HAP-1 (cell line): ENCODE measurements at places on chromosomes 1 and 21.

- DNase-seq: no peak
Measured at GRCh38 chr1:170125269-170125668, 20.5 kb upstream of the NTMT2 start.

DNA sequence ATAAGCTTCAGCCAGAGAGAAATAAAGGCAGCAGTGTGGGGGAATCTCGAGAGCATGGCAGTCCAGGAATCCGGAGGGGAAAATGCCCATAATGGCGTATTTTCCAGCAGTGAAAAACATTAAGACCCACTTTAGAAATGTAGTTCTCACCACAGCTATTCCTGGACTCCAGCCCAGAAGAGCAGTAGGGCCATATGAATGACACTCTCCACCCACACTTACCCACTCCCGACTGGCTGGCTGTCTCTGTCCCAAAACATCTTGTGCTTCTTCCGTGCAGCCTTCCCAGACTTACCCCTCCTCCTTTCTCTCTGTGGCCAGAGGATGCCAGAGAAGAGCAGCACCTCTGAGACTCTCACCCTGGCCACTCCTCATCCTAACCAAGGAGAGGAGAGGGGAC is 56.4 kb downstream of the TRABD2B start:
- no peak for DNase-seq

DNA sequence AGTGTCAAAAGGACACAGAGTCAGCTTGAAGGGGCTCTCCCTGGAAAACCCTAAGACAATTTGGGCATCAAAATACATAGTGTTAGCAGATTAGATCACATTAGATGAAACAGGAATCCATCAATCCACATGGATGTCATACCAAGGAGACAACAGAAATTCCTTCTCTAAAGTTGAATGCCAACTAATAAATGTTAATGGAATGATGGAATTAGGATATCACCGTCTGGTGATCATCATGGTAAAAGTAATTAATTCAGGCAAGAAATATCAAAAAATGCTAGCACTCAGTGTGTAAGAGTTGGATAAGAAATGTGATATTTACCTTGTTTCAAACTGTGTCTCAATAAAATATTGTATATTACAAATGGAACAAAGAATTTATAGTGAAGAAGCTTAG is 10.9 kb upstream of the SLC25A24 start:
- DNase-seq: no peak

- no peak for DNase-seq
Measured at GRCh38 chr1:51444096-51444495, 75.0 kb downstream of the EPS15 start.

- DNase-seq: no peak
Measured at GRCh38 chr1:14476170-14476955, 122.1 kb upstream of the KAZN start.

DNA sequence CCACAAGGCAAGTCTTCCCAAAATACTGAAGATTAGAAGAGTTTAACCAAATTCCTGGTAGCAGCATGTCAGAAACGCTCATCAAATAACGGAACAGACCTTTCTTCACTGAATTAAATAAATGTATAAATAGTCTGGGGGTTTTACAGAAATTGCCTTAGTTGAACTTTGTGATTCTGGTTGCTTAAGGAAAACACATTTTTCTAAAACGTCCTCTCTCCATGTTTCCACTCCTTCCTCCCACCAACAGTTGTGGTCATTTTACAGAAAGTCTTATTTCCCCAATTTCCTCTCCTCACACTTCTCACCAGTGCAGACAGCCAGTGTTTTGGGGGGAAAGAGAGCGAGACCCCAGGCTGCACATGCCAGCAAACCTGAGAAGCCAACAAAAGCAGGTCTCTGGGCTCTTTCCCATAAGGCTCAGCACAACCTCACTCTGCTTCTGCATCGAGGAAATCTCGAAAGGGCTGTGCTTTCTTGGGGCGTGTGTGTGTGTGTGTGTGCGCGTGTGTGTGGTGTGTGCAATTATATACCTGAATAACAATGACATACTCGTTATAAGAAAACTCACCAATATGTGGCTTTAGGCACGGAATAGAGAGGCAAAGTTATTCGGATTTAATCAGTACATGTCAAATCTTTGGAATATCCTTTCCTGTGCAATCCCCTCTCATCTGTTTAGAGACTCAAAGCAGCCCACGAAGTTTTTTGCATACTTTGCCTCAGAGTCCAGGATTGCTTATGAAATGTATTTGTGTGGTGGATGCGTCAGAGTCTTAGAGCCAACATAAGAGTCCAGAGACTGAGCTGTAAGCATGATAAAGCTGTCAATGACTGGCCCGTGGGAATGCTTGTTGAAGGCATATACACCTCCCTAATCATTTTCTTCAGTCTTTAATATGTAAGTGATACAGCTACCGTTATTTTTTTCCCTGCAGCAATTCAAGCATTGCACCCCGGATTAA is 2.0 kb downstream of the KCNJ15 start:
- DNase-seq: no peak

- DNase-seq: no peak
Measured at GRCh38 chr1:197981561-197981960, 64.4 kb downstream of the LHX9 start.

GRCh38 chr1:63643517-63643916 is 50.3 kb downstream of the PGM1 start:
- DNase-seq: no peak

DNA sequence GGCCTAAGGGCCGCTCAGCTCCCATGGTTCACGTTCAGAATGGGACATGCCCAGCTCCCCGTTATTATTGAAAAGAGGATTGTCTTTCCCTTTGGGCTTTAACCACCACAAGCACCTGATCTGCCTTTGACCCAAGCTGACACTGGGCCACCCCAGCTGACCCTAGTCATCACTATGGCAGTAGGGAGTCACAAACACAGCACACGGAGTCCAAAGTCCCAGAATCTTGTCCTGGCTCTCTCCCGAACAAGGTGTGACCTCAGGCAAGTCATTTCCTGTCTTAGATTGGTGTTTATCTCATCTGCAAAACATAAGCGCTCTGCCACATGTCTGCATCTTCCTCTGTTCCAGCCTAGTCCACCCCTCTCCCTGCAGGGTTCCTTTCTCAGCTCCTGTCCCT is 31.5 kb downstream of the IGFN1 start:
- no peak for DNase-seq

GRCh38 chr1:164311377-164311776 is 247.6 kb upstream of the PBX1 start:
- no peak for DNase-seq

DNA sequence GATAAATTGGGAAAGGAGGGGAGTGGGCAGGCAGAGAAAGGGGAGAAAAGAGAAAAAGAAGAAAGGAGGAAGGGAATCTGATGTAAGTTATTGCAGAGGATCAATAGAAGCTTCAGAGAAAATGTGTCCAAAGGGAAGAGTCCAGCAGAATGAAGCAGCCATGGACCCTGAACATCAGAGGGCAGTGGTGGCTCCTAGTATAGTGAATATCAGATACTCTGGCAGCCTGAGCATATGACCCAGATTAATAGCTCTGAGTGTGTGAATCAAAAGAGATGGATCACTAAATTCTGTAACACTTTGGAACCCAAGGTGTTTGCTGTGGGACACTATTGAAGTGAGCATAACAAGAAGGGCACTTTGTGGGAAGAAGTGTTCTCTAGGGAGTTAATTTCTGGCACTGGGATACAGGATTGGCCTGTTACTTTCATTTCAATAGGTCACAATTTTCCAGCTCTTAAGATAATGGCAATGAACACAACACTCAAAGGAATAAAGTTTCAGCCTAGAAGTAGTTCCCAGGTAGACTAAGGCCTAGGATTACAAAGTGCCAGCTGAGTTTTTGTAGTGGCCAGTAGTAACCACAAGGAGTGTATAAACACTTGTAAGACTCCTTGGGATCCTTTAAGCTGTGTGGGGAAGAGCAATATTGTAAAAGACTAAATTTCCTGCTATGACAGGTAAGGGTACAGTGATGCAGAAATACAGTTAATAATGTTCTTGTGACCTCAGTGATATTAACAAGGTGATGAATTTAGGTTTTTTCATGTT is 164.5 kb upstream of the BEND5 start:
- no peak for DNase-seq

- DNase-seq: no peak
Measured at GRCh38 chr1:203028067-203028783, 1.9 kb downstream of the PPFIA4 start.

DNA sequence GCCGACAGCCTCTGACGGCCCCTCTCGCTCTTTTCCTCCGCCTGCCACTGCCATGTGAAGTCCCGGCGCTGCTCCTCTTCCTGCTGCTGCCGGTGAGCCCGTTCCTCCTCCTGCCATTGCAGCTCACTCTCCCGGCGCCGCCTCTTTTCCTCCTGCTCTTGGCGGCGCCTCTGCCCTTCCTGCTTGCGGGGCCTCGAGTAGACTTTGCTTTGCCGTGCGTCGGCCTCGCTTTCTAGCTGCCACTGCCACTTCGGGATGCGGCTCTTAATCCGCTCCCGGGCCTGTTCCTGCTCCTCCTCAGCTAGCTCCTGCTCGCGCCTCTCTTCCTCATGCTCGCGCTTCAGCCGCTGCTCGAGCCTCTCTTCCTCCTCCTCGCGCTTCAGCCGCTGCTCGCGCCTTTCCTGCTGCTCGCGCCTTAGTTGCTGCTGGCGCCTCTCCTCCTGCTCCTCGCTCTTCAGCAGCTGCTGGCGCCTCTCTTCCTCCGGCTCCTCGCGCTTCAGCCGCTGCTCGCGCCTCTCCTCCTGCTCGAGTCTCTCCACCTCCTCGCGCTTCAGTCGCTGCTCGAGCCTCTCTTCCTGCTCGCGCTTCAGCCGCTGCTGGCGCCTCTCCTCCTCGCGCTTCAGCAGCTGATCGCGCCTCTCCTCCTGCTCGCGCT is 4.3 kb downstream of the TCHH start:
- peak; percentile 32 for DNase-seq

DNA sequence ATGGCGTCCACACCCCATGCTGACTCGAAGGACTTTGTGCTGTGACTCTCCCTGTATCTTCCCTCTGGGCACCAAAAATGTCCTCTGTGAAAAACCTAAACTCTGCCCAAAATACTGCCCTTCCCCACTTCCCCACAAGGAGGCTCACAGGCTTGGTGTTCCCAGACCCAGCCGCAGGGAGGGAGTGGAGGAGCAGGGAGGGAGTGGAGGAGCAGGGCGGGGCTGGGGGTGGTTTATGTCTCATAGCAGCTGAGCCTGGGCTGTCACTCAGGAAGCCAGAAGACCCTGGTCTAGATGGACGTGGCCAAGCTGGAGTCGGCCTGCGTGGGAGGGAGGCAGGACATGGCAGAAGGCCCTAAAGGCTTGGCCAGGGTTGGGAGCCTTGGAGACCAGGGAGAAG is 461.7 kb downstream of the PTPRU start:
- peak; percentile 81 for DNase-seq

DNA sequence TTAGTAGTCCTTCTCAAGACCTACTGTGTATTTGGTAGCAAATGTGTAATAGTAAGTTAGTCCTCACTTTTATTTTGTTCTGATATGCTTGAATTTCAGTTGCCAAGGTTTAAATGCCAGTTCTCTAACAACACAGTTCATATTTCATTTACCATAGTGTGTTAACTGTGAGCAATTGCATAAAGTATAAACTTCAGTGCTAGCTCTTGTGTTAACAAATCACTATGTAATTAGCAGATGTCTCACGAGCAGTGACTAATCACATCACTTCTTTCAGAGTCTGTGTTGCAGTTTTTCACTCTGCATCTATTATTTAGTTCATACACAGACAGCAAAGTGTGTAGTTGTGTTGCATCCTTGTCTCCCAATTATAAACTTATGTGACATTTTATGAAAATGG is 47.8 kb downstream of the ZMYM4 start:
- no peak for DNase-seq

DNA sequence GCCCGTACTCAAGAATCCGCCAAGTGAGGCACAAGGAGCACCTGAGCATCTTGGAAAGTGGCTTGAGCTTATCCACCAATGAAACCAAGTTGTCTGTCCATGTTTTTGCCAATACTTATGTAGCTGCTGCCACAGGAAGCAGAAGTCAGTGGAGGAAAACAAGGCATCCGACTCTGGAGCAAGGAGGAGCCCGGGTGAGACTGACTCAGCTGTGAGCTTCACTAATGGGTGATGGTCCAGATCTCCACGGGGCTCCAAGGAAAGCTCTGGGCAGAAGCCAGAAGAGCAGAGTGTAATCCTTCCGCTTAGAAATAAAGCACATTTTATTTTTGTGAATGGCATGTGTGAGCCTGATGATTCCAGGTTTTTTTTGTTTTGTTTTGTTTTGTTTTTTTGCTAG is 12.3 kb upstream of the SSR2 start:
- no peak for DNase-seq

DNA sequence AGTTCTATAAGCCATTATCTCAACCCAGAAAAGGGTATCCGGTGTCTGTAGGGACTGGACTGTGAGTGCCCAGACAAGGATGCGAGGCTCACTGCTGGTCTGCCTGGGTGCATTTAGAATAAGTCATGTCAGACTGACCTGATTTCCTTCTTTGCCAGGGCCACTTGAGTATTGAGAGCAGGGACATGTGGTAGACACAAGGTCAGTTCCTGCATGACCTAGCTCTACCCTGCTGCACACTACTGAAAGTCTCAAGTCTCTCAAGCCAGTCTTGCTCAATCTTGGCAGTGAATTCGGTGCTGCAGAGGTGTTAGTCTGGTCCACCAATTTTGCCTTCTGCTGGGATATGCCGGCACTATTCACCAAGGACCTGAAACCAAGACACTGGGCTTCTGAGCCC is 180.1 kb downstream of the C1orf94 start:
- no peak for DNase-seq

- DNase-seq: peak; percentile 96
Measured at GRCh38 chr1:205211169-205211838, at the start of gene DSTYK. TSS of gene DSTYK (minus strand) at chr1:205211702. CDS start at chr1:205211535, 167 bp downstream.

DNA sequence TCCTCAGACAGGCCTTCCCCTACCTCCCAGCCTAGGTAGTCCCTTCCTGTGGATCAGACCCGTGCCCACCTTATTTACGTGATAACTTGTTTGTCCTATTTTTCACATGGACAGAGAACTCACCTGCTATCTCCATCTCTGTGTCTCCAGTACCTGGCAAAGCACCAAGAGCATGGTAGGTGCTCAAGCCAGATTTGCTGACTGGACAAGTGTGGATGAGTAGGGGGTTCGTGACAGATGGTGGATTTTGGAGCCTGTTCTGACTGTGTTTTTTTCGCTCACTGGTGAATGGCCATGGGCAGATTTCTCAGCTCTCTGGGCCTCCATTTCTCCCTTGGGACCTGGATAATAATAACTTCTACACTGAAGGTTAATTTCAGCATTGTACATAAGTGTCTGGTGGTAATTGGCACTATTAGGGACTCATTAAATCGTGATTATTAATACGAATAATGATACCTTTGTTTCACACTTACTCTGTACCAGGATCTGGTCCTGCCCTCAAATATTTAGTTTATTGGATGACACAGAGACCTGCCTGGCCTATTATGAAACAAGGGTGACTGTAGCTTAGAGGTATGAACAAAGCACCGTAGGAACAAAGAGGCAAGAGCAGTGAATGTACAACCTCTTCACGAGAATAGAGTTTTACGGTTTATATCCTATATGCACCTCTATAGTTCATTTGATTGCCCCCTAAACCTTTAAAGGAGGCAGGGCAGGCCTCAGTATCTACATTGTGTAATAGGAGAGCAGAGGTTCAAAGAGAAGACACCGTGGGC is 24.5 kb upstream of the SLC26A9 start:
- no peak for DNase-seq

DNA sequence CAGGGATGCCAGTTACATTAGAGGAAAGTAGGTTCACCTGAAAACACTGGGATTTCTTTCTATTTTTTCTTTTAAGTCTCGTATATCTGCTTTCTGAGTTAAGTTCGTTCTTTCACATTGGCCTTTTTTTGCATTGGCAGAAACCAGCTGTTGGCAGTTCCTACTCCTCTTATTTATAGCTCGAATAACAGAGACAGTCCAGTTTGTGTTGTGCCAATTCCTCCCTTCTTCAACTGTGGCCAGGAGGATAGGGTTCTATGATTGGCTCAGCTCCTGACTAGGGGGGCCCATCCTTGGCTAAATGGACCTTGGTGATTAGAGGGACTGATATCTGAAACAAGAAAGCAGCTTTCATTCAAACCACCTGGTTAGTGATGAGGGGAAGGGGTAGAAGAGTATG is 115.8 kb downstream of the RPS6KC1 start:
- DNase-seq: no peak
